ENCODE measurements at places on chromosomes 16 and 17. TPM values are rescaled to one million over a fixed set of nuclear protein-coding genes. Genes with fewer than 3 reads are reported as not detected.

Gene CD68
- total RNA-seq, result 7.2 TPM

DNA sequence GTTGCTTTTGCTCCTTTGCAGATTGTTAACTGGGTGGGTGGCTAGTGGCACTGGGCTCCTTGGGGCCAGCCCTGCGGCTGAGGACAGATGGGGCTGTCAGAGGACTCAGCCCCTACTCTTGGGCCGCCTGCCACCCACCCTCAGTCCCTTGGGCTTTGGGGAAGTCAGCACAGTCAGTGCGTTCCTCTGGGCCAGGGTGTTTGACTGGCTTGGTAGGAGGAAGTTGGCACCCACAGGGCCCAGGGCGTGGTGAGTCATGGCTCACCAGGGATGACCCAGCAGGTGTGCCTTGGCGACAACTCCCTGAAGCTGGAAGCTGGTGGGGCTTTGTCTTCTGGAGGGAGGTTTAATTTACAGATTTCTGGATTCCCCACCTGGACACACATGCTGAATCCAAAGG is 32.4 kb downstream of the HAPSTR1 start:
- H3K36me3 ChIP-seq, result peaks cover 38% of the 10 kb centered on the region
- peak; percentile 55 for DNase-seq
- peaks cover 72% of the 10 kb centered on the region for H3K4me1 ChIP-seq
- H3K27ac ChIP-seq, result peak overlapping the region; percentile 84
- H3K27me3 ChIP-seq, result no peaks in the 10 kb centered on the region
- peak overlapping the region; percentile 64 for H3K4me3 ChIP-seq

Gene TBX2
- total RNA-seq, result not detected

GRCh38 chr17:77856551-77857305 is 101.8 kb upstream of the TNRC6C start:
- peaks cover 47% of the 10 kb centered on the region for H3K27me3 ChIP-seq
- no peak overlapping the region for H3K4me3 ChIP-seq
- H3K36me3 ChIP-seq, result no peaks in the 10 kb centered on the region
- H3K4me1 ChIP-seq, result peaks cover 5% of the 10 kb centered on the region
- no peak for DNase-seq
- H3K27ac ChIP-seq, result no peak overlapping the region

DNA sequence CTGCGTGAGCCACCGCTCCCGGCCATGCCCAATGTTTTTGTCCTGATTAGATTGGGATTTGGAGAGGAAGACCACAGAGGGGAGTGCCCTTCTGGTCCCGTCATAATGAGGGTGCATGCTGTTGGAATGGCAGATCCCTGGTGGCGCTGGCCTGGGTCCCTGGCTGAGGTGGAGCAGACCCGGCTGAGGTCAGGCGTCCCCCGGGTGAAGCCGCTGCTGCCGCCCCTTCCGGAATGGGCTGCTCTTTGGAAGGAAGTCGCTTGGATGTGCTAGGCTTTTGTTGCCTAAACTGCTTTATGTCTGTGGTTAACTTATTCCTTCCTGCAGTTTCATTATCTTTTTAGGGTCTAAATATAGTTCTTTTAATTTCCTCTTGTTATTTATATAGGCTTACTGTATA is 120.3 kb upstream of the CHMP6 start:
- H3K27me3 ChIP-seq, result no peaks in the 10 kb centered on the region
- H3K36me3 ChIP-seq, result peaks cover 17% of the 10 kb centered on the region
- no peak overlapping the region for H3K27ac ChIP-seq
- H3K4me1 ChIP-seq, result peaks cover 31% of the 10 kb centered on the region
- H3K4me3 ChIP-seq, result peak overlapping the region; percentile 4
- no peak for DNase-seq

Gene TUBB3
- total RNA-seq, result 0.42 TPM

Gene TM4SF5
- not detected for total RNA-seq

DNA sequence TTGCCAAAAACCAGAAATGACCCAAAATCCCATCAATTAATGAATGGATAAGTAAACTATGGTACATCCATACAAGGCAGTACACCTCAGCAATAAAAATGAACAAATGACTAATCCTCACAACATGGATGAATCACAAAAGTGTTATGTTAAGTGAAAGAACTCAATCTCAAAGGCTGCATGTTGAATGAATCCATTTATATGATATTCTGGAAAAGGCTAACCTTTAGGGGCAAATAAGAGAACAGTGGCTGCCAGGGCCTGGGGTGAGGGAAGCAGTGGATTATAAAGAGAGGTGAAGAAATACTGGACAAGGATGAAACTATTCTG is 46.1 kb upstream of the MSI2 start:
- H3K4me1 ChIP-seq, result no peaks in the 10 kb centered on the region
- H3K27ac ChIP-seq, result no peak overlapping the region
- H3K4me3 ChIP-seq, result no peak overlapping the region
- H3K36me3 ChIP-seq, result no peaks in the 10 kb centered on the region
- H3K27me3 ChIP-seq, result peaks cover 17% of the 10 kb centered on the region

Gene BIRC5
- 1.0 TPM for total RNA-seq

Gene HEATR3
- 17.8 TPM for total RNA-seq

GRCh38 chr17:82868715-82869131 is 28.9 kb upstream of the ZNF750 start:
- H3K36me3 ChIP-seq, result peaks cover 6% of the 10 kb centered on the region
- H3K27me3 ChIP-seq, result peaks cover 3% of the 10 kb centered on the region
- peaks cover 81% of the 10 kb centered on the region for H3K4me1 ChIP-seq
- H3K4me3 ChIP-seq, result no peak overlapping the region

Gene C17orf78
- total RNA-seq, result not detected

GRCh38 chr17:48177816-48178215 is 70.2 kb downstream of the SNX11 start:
- no peak for DNase-seq
- no peak overlapping the region for H3K27ac ChIP-seq
- H3K27me3 ChIP-seq, result no peaks in the 10 kb centered on the region
- H3K36me3 ChIP-seq, result peaks cover 55% of the 10 kb centered on the region
- no peaks in the 10 kb centered on the region for H3K4me1 ChIP-seq

GRCh38 chr16:83721676-83722075 is 86.1 kb upstream of the HSBP1 start:
- H3K27ac ChIP-seq, result no peak overlapping the region
- H3K27me3 ChIP-seq, result peaks cover 9% of the 10 kb centered on the region
- DNase-seq, result no peak
- no peak overlapping the region for H3K4me3 ChIP-seq
- no peaks in the 10 kb centered on the region for H3K4me1 ChIP-seq

DNA sequence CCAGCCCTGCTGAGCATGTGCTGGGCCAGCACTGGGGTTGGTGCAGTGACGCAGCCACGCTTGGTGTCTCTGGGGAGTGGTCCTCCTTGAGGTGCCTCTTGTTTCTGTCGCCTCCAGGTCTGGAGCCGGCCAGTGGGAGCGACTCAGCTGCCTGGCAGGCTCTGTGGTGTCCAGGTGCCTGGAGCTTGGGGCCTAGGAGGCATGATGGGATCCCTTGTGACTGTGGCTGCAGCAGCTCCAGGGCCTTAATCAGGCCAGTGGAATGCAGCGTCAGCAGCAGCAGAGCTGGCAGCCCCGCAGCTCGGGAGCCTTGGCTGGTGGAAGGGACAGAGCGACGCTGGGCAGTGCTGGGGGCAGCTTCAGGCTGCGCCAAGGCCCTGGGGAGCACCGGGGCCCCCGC is 74.7 kb upstream of the CIBAR2 start:
- H3K36me3 ChIP-seq, result peaks cover 1% of the 10 kb centered on the region
- no peak overlapping the region for H3K4me3 ChIP-seq
- H3K4me1 ChIP-seq, result no peaks in the 10 kb centered on the region
- no peak overlapping the region for H3K27ac ChIP-seq
- peaks cover 15% of the 10 kb centered on the region for H3K27me3 ChIP-seq

Gene WNK4
- total RNA-seq, result 0.10 TPM

Gene TEKT5
- not detected for total RNA-seq

DNA sequence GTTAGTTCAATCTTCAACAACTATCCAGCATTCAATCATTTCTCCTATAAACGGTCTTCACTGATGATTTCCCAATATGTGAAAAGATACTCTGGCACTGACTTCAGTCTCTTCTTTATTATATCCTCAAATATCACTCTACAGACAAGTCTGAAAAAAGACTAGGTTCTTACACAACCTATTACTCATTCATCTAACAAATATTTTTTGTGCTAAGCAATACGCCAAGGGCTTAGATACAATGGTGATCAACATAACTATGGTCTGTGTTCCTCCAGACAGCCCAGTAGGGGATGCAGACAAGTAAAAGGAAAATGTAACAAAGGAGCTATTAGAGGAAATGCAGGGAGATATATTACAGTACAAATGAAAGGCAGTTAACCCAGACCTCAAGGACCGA is 63.9 kb downstream of the MYO1D start:
- peaks cover 12% of the 10 kb centered on the region for H3K4me1 ChIP-seq
- no peak overlapping the region for H3K27ac ChIP-seq
- no peaks in the 10 kb centered on the region for H3K36me3 ChIP-seq
- DNase-seq, result no peak
- no peak overlapping the region for H3K4me3 ChIP-seq

Gene ADGRG1
- total RNA-seq, result 0.13 TPM

Gene KRTAP4-6
- not detected for total RNA-seq

- H3K27ac ChIP-seq, result no peak overlapping the region
- H3K36me3 ChIP-seq, result peaks cover 79% of the 10 kb centered on the region
- H3K27me3 ChIP-seq, result no peaks in the 10 kb centered on the region
- DNase-seq, result no peak
- H3K4me1 ChIP-seq, result no peaks in the 10 kb centered on the region
Measured at GRCh38 chr17:627051-627450, 87.6 kb downstream of the VPS53 start.

Gene MAPT
- total RNA-seq, result 0.18 TPM

- H3K4me1 ChIP-seq, result no peaks in the 10 kb centered on the region
- H3K27me3 ChIP-seq, result no peaks in the 10 kb centered on the region
- no peak overlapping the region for H3K27ac ChIP-seq
- no peak for DNase-seq
- no peak overlapping the region for H3K4me3 ChIP-seq
Measured at GRCh38 chr16:64445245-64445644, 676.6 kb downstream of the CDH11 start.

- no peak for DNase-seq
- no peak overlapping the region for H3K4me3 ChIP-seq
- no peaks in the 10 kb centered on the region for H3K27me3 ChIP-seq
- no peaks in the 10 kb centered on the region for H3K36me3 ChIP-seq
Measured at GRCh38 chr17:55635253-55635914, 87.3 kb downstream of the TMEM100 start.

DNA sequence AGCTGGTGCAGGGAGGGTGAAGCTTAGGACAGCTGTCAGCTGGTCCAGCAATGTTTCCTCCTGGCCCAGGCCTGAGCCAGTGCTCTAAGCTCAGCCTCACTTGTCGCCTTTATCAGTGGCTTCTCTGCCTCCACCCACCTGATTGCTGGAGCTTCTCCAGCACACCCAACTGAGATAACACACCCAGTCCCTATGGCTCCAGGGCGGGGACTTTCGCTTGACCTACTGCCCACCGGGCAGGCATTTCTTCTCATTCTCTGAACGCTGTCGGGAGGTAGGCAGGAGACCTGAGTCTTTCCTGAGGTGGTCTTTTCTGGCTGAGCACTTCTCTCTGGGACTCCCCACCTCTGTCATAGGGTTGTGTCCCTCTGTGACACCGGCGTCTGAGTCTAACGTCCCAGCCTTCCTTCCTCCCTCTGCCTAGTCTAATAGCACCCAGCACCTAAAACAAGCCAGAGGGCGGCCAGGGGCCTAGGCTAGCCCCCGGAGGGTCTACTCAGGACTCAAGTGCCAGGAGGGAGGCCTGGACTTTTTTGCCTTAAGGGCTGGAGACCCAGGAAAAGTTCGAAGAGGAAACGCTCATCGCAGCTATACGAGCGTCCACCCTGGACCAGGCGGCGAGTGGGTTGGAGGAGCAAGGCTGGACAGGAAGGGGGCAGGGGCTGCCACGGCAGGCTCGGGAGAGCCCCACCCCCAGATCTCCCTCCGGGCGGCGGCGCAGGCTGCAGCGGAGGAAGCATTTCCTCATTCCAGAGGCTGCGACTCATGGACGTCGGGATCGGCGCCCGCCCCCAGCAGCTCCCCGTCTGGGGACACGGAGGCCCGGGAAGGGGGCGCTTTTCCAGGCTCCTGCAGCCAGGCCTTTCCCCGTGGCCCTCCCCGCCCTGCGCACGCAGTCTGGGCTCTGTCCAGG is 756 bp downstream of the TAX1BP3 start:
- peak overlapping the region; percentile 24 for H3K27ac ChIP-seq
- H3K4me1 ChIP-seq, result peaks cover 21% of the 10 kb centered on the region
- no peak for DNase-seq
- no peaks in the 10 kb centered on the region for H3K27me3 ChIP-seq

- no peaks in the 10 kb centered on the region for H3K27me3 ChIP-seq
- peaks cover 13% of the 10 kb centered on the region for H3K36me3 ChIP-seq
- H3K27ac ChIP-seq, result peak overlapping the region; percentile 83
- no peak for DNase-seq
- H3K4me3 ChIP-seq, result peak overlapping the region; percentile 63
Measured at GRCh38 chr17:17959520-17960361, 12.5 kb downstream of the TOM1L2 start.

Gene RASD1
- 1.0 TPM for total RNA-seq

Gene CTRL
- 4.1 TPM for total RNA-seq

GRCh38 chr16:21634216-21634615 is 18.2 kb downstream of the IGSF6 start:
- H3K4me3 ChIP-seq, result no peak overlapping the region
- no peaks in the 10 kb centered on the region for H3K27me3 ChIP-seq
- peaks cover 34% of the 10 kb centered on the region for H3K36me3 ChIP-seq
- DNase-seq, result no peak
- H3K27ac ChIP-seq, result no peak overlapping the region

DNA sequence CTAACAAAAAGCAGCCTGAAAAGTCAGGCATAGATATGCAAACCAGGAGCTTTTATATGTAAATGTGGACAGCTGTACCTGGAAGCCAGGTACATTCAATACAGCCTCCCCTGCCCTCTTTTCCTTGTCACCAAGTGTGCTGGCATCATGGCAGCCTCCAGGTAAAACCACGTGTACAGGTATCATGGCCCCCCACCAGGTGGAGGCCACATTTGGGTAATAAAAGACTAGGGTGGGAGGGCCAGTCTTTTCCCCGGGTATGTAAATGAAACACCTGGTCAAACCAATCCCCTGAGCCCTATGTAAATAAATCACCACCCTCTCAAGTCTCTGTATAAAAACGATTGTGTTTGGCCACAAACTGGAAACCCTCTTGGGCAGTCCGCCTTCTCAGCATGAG is 226.4 kb upstream of the GOT2 start:
- DNase-seq, result no peak
- H3K27ac ChIP-seq, result no peak overlapping the region
- no peaks in the 10 kb centered on the region for H3K4me1 ChIP-seq
- no peaks in the 10 kb centered on the region for H3K27me3 ChIP-seq
- H3K4me3 ChIP-seq, result no peak overlapping the region
